Activated T-cell treated with anti-CD3 and anti-CD28 coated beads, Interleukin-2, amount 50 U/mL, for 48 hours (primary cell): ENCODE measurements at places on chromosomes 7 and 10.

GRCh38 chr10:69384320-69384719, 32.4 kb downstream of the TACR2 start:
- no peak for DNase-seq

GRCh38 chr10:28248092-28248491, 54.8 kb downstream of the MPP7 start:
- no peak for DNase-seq

GRCh38 chr10:70359017-70359550, 23.3 kb downstream of the LRRC20 start:
- DNase-seq, result no peak

DNA sequence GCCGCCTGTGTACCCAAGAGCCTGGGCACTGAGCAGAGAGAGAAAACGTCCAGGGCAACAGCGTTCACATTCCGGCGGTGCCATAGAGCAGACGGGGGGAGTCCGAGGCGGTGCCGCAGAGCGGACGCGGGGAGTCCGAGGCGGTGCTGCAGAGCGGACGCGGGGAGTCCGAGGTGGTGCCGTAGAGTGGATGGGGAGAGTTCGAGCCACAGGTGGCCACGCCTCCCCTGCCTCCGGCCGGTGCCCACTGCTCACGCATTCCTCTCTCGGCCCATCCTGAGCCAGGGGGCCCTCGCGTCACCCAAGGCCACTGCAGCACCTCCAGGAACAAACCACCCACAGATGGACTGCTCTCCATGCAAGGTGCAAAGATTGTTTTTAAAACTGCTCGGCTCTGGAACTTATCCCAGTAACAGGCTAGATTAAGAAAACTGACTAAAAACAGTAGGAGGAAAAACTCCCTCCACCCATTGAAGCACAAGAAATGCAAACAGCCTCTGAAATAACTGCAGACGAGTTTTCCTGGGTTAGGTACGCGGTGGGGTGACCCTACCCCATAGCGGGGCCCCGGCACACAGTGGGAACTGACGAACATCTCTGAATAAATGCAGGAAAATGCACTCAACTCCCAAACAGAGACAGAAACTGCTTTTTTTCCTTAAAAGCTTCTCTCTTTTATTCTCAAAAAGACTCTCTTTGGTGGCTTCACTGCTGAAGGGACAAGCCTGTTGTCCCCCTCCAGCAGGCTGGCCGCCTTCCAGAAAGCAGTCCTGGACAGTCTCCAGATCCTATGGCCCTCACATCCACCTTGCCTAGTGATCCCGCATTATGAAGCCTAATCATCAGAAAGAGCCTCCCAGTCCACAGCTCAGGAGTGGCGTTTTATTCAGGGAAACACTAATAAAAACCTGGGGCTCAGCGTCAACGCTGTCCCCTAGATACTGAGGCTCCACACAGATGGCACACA, 55.9 kb downstream of the DIP2C start:
- no peak for DNase-seq

DNA sequence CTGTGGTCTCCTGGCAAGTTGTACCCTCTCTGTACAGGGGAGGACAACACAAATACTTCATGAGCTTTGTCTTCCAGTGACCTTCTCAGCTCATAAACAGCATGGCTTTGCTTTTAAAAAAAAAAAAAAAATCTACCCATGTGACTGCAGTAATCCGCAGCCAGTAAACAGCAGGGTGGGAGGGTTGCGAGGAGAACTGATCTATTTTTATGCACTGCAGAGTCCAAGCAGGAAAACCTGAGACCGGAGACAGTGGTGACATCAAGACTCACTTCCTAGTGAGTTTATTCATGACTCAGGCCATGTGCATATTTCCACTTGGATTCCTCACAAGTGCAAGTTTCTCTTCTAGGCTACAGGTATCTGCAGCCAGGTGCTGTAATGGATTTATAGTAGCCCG, 127.9 kb downstream of the NRF1 start:
- no peak for DNase-seq

DNA sequence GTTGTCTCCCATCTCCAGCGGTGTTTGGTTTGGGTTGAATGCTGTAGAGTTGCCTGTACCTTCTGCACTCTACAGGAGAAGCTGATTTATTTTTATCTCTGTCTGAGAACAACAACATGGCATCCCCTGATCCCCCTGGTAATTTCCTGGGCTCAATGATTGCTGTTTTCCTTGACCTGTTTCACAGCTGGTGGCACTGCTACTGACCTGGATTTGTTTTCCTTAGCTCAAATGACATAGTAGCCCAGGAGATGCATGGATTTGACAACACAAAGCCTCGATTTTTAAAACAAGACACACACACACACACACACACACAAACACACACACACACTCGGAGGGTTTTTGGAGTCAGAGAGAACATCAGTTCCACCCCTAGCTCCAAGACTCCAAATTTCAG, 301.6 kb downstream of the NRG3 start:
- no peak for DNase-seq

DNA sequence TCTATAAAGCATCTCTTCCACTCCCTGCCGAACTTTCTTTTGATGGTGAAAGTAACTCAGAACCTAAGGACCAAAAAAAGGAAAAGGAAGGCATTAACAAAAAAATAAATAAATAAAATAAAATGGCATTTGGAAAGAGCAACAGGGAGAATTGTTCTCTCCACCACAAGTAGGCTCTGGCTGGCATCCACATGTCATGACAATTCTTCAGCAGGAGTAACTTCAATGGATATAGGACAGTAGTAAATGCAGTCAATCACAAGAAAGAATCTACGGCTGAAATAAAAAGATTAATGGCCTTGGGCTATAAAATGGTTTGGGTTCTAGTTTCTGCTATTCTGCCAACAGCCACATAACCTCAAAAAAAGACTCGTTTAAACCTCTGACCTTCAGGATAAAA, 23.9 kb downstream of the NCAPG2 start:
- DNase-seq, result no peak

- DNase-seq, result no peak
These were observed 16.8 kb downstream of the LAT2 start for GRCh38 chr7:74226633-74227032.

DNA sequence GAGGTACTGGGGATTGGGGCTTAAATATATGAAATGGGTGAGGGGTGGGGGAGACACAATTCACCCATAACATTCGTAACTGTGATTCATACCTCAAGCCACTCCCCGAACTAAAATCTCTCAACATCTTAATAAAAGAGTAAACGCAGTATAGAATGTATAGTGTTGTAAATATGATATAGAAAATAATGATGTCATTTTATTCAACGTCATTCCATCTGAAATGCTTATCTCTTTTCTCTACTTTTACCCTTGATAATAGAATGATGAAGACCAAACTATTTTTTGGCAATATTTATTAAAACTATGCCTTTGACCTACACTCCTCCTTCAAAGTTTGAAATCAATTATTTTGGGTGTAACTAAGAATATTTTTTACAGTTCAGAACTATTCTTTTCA, 36.4 kb downstream of the FRA10AC1 start:
- DNase-seq, result no peak

GRCh38 chr7:37438906-37439652, 9.6 kb downstream of the ELMO1 start:
- DNase-seq, result no peak

DNA sequence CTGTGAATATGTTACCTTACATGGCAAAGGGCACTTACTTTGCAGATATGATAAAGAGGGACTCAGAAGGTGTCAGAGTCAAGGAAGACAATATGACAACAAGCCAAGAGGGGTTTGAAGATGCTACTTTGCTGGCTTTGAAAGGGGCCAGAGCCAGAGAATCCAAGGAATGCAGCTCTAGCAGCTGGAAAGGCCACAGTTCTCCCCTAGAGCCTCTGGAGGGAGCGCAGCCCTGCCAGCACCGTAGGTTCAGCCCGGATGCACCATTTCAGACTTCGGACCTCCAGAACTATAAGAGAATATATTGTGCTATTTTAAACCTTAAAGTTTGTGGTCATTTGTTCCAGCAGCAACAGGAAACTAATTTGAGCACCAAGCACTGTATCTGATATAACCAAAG, 32.9 kb upstream of the WDR11 start:
- no peak for DNase-seq

GRCh38 chr7:121741896-121742295, 131.1 kb upstream of the PTPRZ1 start:
- DNase-seq, result no peak

- DNase-seq, result no peak
These were observed 113.6 kb downstream of the OAT start for GRCh38 chr10:124305131-124305530.
